GM23248 (cell line): ENCODE measurements at places on chromosomes 6 and 20. TPM values are rescaled to one million over a fixed set of nuclear protein-coding genes. Genes with fewer than 3 reads are reported as not detected.

Gene TRIM10
- polyA plus RNA-seq, result not detected in 2 replicates

Gene SPO11
- polyA plus RNA-seq, result not detected in 2 replicates

Gene PAX1
- not detected in 2 replicates for polyA plus RNA-seq

Gene ZNF341
- polyA plus RNA-seq, result 2.8 and 2.9 TPM in 2 replicates

Gene CDSN
- polyA plus RNA-seq, result not detected in 2 replicates

Gene ANGPT4
- polyA plus RNA-seq, result not detected in 2 replicates

Gene GRIK2
- 0.99 and 1.4 TPM in 2 replicates for polyA plus RNA-seq

Gene CTCFL
- not detected in 2 replicates for polyA plus RNA-seq

Gene PRDM13
- polyA plus RNA-seq, result not detected in 2 replicates

Gene PSORS1C1
- polyA plus RNA-seq, result 2.0 and 2.6 TPM in 2 replicates

Gene F13A1
- not detected in 2 replicates for polyA plus RNA-seq

Gene FERMT1
- polyA plus RNA-seq, result 1.2 and 2.1 TPM in 2 replicates

Gene SDCBP2
- 4.1 and 4.2 TPM in 2 replicates for polyA plus RNA-seq

Gene CST2
- 1.5 and 1.6 TPM in 2 replicates for polyA plus RNA-seq

Gene RNF5
- polyA plus RNA-seq, result 58.8 and 63.2 TPM in 2 replicates

Gene ID1
- polyA plus RNA-seq, result 248 TPM in 2 replicates

Gene PKIB
- polyA plus RNA-seq, result 0.40 and 0.77 TPM in 2 replicates

Gene KCNK5
- not detected in 2 replicates for polyA plus RNA-seq

Gene ZMYND8
- 12.1 and 12.4 TPM in 2 replicates for polyA plus RNA-seq

Gene MYL9
- 681 and 706 TPM in 2 replicates for polyA plus RNA-seq

Gene TXLNB
- 0.23 TPM in 1 of 2 replicates, not detected in the other for polyA plus RNA-seq

Gene SALL4
- not detected in 2 replicates for polyA plus RNA-seq

Gene LHFPL5
- polyA plus RNA-seq, result not detected in 2 replicates

Gene PLA2G7
- polyA plus RNA-seq, result not detected in 2 replicates

Gene LAMP5
- polyA plus RNA-seq, result not detected in 2 replicates

Gene GLP1R
- polyA plus RNA-seq, result not detected in 2 replicates
